ENCODE measurements at places on chromosomes 6 and 20.

- no peak for DNase-seq
These were observed 11.2 kb downstream of the KIZ start for GRCh38 chr20:21137078-21137477.

DNA sequence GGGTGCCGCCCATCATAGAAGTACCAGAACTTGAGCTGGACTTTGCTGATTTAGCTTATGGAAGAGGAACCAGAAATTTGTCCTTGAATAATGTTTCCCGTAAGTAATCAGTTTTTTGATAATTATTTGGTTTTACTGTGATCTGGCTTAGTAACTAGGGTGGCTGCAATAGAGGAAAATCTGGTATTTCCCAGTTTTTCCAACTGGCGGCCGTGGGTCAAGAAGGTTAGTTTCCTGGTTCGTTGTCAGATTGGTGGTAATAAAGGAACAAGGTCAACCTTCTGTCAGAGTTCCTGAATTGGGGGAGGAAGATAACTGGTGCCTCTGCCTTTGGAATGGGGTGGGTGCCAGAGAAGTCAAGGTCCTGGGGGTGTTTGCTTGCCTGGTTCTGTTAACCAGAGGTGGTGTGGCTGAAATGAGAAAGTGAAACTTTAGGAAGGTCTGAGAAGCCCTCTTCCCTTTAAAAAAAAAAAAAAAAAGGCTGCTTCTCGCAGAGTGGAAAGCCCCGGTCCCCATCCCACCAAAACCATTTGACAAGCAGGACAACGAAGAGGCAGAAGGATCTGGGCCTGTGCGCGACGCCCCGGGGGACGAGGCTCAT lies at the start of gene CALHM6:
Gene CALHM6 (plus strand): TSS at position 45 of the 601 bp plus-strand sequence. CDS start 555 bp downstream, at position 600.
- no peak for DNase-seq

DNA sequence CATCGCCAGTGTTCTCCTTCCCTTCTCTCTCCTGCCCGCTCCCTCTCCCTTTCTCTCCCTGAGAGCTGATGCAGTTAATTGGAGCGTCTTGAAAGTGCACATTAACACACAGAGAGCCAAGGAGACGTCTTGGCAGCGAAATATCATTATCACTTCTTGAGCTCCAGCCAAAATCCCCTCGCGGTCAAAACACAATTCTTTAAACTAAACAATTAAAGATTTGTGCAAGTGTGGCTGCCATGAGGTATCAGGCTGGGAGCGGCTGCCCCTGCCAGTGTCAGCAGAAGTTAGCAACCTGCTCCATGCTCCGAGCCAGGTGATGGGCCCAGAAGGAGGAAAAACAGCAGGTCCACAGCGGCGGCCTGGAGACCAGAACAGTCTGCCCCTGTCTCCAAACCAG lies 100.9 kb upstream of the FOXP4 start:
- no peak for DNase-seq

- DNase-seq = no peak
These were observed 686 bp downstream of the GINS1 start for GRCh38 chr20:25408170-25408547.

GRCh38 chr6:40331545-40331944 lies 255.6 kb downstream of the LRFN2 start:
- DNase-seq = no peak
